ENCODE measurements at places on chromosomes 6 and 20. TPM values are rescaled to one million over a fixed set of nuclear protein-coding genes. Genes with fewer than 3 reads are reported as not detected.

PBOV1 gene
- total RNA-seq: not detected

GMDS gene
- total RNA-seq: 203 TPM

- peak; percentile 60 for DNase-seq
Observed at GRCh38 chr6:43856005-43856765, 86.2 kb downstream of the VEGFA start.

DNA sequence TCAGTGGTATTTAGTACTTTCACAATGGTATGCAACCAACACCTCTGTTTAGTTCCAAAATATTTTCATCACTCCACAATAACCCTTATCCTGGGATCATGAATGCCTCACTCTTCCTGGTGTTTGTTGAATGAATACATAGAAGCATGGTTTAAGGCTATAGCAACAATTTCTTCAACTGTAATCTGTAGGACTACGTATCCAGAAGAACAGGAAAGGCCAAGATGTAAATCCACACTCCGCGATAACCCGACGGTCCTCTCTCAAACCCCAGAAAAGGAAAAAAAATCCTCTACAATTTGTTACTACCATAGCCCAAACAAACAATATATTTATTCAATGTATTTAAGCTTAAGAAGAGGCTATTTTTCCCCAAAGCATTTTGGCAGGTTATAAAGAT, 141.4 kb upstream of the SALL4 start:
- no peak for DNase-seq
